CD4-positive, alpha-beta T cell (primary cell): ENCODE measurements at places on chromosomes 4 and X.

DNA sequence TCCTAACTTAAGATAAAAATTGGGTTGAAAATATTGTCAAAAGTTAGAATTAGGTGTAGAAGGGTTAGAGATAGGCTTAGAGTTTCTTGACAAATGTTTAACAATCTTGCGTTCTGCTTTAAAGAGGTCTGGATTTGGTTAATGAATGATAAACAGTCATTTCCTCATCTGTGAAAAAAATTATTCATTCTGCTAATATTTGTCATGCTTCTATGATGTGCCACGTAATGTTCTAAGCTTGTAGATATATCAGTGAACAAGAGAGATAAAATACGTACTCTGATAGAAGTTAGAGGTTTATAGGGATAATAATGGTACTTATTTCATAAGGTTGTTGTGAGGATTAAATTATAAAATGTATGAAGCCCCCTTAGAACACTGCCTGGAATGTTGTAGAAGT, 443.0 kb upstream of the GALNT7 start:
- H3K4me3 ChIP-seq, result no peak overlapping the region
- no peaks in the 10 kb centered on the region for H3K27me3 ChIP-seq
- H3K36me3 ChIP-seq, result no peaks in the 10 kb centered on the region
- no peak for DNase-seq

DNA sequence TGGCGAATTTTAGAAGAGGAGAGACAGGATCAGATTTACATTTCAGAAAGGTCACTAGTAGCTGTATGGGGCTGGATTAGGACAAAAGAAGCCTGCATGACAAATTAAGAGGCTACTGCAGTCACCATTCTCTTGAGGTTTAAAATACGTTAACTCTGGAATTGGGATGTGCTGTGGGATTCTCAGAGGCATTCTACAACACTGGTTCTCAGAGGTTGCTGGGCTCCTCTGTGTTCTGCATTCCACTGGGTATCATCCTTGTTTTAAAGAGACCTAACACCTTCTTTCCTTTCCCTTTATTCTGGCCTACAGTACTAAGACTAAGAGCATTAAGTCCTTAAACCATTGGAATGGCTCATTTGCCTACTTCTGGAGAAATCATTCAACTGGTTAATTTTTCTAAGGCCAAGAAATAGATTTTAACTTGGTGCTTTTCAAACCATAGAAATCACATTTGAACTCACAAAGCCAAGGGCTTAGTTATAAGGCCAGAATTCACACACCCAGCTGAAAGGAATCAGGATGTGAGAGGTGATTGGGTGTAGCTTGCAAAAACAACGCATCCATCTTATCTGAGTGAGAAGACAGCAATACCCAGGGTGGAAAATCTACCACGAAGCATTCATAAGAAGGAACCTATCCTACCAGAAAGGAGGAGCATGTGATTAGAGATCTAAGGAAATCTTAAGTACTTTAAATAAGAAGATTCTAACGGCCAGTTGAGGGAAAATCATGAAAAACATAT, 116.6 kb downstream of the SHISA3 start:
- no peak for DNase-seq
- H3K27me3 ChIP-seq, result no peaks in the 10 kb centered on the region
- no peak overlapping the region for H3K27ac ChIP-seq
- no peaks in the 10 kb centered on the region for H3K4me1 ChIP-seq
- H3K36me3 ChIP-seq, result no peaks in the 10 kb centered on the region

DNA sequence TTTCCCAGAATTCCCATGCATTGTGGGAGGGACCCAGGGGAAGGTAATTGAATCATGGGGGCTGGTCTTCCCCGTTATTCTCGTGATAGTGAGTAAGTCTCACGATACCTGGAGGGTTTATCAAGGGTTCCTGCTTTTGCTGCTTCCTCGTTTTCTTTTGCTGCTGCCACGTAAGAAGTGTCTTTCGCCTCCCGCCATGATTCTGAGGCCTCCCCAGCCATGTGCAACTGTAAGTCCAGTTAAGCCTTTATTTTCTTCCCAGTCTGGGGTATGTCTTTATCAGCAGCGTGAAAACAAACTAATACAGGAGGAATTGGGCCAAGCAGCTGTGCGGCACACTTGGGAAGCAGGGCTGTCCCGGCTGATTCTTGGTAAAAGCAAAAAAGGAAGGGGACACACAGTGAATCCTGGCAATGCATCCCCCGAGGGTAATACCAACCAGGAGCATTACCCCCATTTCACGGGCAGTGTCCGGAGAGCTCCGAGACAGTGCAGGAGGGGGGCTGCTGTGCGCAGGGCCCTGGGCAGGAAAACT, 185.7 kb downstream of the AFAP1 start:
- H3K27me3 ChIP-seq, result no peaks in the 10 kb centered on the region
- H3K4me3 ChIP-seq, result no peak overlapping the region
- no peak for DNase-seq
- no peaks in the 10 kb centered on the region for H3K36me3 ChIP-seq

DNA sequence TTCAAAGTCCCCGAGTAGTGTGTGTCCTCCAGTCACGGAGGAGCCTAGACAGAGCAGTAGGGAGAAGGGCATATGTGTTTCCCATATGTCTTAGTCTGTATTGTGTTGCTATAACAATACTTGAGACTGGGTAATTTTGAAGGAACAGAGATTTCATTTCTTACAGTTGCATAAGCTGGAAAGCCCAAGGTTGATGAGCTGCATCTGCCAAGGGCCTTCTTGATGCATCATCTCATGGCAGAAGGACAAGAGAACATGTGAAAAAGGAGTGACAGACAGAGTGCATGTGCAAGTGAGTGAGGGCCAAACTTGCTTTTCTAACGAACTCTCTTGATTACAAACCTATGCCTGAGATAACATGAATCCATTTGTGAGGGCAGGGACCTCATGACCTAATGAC, 243.4 kb downstream of the ARHGAP10 start:
- H3K36me3 ChIP-seq, result no peaks in the 10 kb centered on the region
- no peak overlapping the region for H3K4me3 ChIP-seq
- DNase-seq, result no peak
- H3K27ac ChIP-seq, result no peak overlapping the region
- H3K4me1 ChIP-seq, result no peaks in the 10 kb centered on the region
- H3K27me3 ChIP-seq, result no peaks in the 10 kb centered on the region

DNA sequence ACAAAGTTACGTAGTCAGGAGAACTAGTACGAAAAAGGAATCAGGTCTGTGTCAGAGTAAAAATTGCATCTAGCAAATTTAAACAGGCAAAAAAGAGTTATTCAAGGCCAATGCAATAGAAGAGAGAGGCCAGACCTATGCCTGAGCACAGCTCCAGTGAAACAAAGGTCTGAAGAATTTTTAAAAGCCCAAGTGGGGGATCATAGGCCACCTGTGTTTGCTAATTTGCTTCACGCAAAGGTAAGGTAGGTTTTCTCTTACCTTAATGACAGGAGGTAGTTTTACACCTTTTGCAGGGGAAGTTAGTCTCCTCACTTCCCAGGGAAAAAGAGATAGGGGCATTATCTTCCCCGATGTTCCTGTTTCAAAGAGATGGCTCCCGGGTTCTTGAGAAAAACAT, 448.6 kb upstream of the TECRL start:
- no peak for DNase-seq
- H3K27ac ChIP-seq, result no peak overlapping the region
- H3K27me3 ChIP-seq, result no peaks in the 10 kb centered on the region
- H3K4me3 ChIP-seq, result no peak overlapping the region
- no peaks in the 10 kb centered on the region for H3K36me3 ChIP-seq

GRCh38 chr4:183996868-183997267, 91.8 kb downstream of the STOX2 start:
- H3K27me3 ChIP-seq, result no peaks in the 10 kb centered on the region
- H3K4me1 ChIP-seq, result no peaks in the 10 kb centered on the region
- H3K36me3 ChIP-seq, result no peaks in the 10 kb centered on the region
- H3K4me3 ChIP-seq, result no peak overlapping the region

GRCh38 chrX:2642146-2642545, 48.9 kb upstream of the CD99 start:
- peaks cover 10% of the 10 kb centered on the region for H3K36me3 ChIP-seq
- no peak overlapping the region for H3K27ac ChIP-seq
- H3K27me3 ChIP-seq, result no peaks in the 10 kb centered on the region
- H3K4me1 ChIP-seq, result no peaks in the 10 kb centered on the region

- H3K27me3 ChIP-seq, result no peaks in the 10 kb centered on the region
- no peaks in the 10 kb centered on the region for H3K36me3 ChIP-seq
- H3K4me1 ChIP-seq, result no peaks in the 10 kb centered on the region
- no peak overlapping the region for H3K27ac ChIP-seq
- no peak for DNase-seq
- no peak overlapping the region for H3K4me3 ChIP-seq
These were observed 106.2 kb downstream of the SYTL5 start for GRCh38 chrX:38112566-38112965.

DNA sequence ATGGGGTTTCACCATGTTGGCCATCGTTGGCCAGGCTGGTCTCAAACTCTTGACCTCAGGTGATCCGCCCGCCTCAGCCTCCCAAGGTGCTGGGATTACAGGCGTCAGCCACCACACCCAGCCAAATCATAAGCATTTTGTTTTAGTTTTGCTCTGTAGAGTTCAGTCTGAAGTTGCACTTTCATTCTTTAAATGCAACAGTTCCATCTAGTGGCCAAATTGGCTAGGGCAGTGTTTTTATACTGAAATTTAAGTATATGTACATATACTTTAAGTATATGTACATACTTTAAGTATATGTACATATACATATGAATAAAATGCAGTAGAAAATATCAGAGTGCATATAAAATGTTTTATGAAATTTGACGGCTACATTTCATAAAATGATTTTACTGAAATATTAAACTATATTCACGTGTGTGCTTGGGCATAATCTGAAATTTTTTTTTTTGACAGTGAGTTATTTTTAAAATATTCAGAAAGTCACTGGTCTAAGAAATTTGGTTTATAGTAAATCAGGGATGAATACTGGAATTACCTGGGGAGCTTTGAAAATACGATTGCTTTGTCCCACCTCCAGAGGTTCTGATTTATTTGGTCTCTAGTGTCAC, 145.5 kb downstream of the NWD2 start:
- H3K4me3 ChIP-seq, result no peak overlapping the region
- no peaks in the 10 kb centered on the region for H3K27me3 ChIP-seq
- H3K4me1 ChIP-seq, result no peaks in the 10 kb centered on the region
